GM19239 (cell line): ENCODE measurements at places on chromosomes 3 and 15.

GRCh38 chr15:31372635-31373091, 46.0 kb downstream of the KLF13 start:
- no peak for DNase-seq

GRCh38 chr3:70980646-70981170, 602.8 kb downstream of the FOXP1 start:
- no peak for DNase-seq

DNA sequence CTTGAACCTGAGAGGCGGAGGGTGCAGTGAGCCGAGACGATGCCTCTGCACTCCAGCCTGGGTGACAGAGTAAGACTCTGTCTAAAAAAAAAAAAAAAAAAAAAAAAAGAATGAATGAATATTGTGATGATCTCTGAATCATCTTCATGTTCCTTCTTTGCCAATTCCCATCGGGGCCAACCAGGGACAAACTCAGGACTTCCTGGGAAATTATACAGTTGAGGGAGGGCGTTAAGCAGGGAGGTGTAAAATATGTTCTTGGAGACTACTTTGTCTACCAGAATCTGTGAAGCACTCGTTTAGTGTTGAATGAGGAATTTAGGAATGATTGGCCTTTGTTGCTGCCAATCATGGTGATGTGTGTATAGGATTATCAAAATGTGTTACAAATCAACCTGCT, 210.6 kb downstream of the PTPRG start:
- DNase-seq: no peak

DNA sequence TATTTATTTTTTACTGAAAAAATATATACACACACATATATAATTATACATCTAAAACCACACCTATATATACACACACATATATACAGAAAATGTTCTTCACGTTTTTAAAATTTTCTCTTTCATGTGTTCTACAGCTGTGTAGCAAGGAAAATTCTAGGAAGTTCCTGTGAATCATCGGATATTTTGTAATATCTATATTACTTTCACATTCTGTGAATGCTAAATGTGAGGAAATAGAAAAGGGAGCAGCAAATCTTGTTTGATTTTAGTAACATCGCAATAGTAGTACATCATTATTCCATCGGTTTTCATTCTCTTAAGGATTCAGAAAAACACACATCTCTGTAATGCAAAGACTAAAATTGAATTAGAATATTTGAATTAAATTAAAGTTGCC, 836.8 kb upstream of the NECTIN3 start:
- DNase-seq: no peak

GRCh38 chr15:78624651-78625590, 4.1 kb upstream of the CHRNA3 start:
- DNase-seq: no peak

GRCh38 chr3:114329823-114330222, 36.0 kb downstream of the TIGIT start:
- DNase-seq: no peak

DNA sequence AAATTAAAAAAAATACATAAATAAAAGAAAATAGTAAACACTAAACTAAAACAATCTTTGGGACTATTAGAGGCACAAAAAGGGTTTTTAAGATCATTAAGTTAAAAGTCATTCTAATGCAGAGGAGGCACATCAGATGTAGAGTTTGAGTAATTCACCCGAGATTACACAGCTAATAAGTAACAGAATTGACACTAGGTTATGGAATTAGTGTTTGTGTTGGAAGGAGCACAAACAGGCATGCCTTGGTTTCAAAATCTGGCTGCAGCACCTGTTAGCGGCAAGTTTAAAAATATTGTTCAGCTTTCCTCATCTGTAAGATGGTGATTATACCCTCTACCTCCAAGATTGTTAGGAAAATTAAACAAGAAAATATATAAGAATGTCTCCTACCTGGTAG, 39.0 kb downstream of the RASA2 start:
- DNase-seq: no peak

DNA sequence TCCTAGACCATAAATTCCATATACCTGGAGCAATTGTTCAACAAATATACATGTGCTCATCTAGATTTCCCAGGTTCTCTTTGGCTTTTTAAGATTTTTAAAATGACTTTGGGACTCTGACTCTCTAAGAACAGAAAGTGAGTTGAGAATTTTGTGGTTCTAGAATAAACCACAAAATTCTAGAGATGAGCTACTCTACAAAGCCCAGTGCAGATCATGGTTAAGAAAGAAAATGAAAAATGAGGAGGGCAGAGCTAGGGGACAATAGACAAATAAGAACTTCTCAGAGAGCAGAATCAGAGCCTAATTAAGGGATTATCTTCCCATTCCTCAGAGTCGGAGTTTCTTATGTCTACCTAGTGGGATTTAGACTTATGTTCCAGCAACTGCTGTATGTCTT, 694.7 kb downstream of the ZNF385D start:
- DNase-seq: no peak

- no peak for DNase-seq
Observed at GRCh38 chr3:15272426-15273196, 59.8 kb downstream of the SH3BP5 start.

DNA sequence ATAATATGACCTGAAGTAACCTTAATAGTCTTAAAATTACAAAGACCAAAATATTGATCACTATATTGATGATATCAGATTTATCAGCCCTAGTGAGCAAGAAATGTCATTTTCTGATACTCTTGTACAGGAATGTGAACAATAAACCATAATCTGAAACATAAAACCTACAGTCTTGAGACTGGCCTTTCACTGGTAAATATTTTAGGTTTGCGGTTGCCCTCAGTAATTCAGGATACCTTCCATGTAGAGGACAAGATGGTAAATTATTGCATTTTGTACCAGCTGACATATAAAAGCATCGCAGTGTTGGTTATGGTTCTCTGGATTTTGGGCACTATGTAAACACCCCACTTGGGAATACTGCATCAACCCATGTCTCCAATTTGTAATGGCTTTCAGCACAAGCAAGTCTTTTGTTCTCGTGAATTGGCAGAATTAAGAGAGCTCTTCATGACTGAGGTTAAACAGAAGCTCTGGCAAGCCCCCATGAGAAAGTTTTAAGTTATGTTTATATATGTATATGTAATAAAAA, 128.5 kb downstream of the LMLN start:
- no peak for DNase-seq
